ENCODE measurements at places on chromosomes 11 and 22. TPM values are rescaled to one million over a fixed set of nuclear protein-coding genes. Genes with fewer than 3 reads are reported as not detected.

- no peak for DNase-seq
These were observed 226.0 kb upstream of the C11orf87 start for GRCh38 chr11:109196016-109196415.

DNA sequence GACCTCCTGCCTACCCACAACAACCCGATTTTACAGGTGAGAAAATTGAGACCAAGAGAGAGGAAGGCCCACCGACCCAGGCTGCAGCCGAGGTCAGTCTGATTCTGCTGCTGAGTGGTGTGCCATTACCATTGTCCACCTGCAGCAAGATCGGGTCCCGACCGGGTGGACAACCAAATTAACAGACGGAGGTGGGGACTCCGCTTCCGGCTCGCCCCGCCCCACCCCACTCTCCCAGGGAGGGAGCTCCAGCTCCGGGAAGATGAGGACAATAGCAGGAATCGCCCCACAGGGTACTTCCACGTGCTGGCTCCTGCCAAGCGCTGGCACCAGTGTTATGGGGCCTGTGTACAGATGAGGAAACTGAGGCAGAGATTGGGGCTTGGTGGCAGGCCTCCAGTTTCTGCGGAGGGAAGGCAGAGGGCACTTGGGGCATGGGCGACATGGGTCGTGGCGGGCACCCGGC is 425 bp upstream of the KDELR3 start:
- no peak for DNase-seq

- peak; percentile 77 for DNase-seq
These were observed 75.0 kb downstream of the JRKL start for GRCh38 chr11:96464700-96465307.

GRCh38 chr11:105824457-105825013 is 197.5 kb downstream of the MSANTD4 start:
- no peak for DNase-seq

DNA sequence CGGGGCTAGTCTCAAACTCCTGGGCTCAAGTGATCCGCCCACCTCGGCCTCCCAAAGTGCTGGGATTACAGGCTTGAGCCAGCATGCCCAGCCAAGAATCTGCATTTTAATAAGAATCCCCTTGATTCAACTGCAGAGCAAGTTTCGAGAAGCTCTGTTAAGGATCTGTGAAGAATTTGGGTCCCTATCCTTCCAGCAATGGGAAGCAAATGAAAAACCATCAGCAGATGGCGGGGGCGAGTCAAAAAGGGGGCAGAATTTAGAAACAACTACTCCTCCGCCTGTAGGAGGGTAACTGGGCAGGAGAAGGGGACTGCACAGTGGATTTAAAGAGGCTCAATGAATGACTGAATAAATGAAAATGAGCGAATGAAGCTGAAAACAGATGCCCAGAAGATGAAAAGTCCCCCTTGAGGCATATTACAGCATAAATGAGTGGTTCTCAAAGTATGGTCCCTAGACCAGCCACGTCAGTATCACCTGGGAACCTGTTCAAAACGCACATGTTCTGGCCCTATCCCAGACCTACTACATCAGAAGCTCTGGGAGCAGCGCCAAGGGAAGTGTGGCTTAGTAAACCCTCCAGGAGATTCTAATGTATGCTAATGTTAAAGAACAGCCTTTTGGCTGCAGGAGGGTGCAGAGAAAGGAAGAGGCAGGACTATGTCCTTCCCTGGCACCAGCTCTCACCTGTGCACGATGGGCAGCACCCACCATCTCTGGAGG is 15.0 kb downstream of the VWCE start:
- no peak for DNase-seq

DNA sequence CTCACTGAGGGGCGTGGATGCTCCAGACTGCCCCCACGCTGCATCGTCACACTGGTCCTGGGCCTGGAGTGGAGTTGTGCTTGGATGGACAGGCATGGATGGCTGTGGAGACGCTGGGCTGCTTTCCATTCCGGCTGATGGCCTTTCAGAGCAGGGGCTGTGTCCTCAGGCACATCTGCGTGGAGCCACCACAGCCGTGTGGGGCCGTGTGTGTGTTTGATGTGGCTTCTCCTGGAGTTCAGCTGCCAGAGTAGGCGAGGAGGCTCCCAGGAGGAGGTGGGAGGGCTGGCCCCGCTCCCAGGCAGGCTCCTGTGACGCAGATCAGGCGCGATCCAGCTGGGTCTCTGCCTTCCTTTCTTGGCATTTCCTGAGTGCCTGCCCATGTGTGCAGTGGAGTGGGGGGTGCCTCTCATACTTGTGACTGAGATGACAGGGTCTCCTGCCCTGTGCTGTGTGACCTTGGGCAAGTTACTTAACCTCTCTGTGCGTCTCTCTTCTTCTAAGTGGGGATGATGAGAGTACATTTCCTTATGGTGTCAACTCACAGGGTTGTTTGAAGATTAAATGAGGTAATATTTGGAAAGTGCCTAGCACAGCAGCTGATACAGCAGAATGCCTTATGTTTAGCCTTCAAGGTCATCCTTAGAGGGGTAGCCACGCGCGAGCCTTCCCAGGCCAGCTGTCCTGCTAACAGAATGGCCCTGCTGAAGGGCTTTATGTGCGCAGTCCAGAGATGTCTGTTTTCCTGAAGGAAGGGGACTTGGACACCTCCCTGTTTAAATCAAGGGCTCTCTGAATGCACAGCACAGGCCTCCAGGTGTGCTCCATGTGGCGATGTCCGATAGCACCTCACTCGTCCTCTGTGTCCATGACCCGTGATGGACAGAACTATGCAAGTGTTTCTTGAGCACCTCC is 33.5 kb downstream of the GLB1L2 start:
- DNase-seq: no peak

DNA sequence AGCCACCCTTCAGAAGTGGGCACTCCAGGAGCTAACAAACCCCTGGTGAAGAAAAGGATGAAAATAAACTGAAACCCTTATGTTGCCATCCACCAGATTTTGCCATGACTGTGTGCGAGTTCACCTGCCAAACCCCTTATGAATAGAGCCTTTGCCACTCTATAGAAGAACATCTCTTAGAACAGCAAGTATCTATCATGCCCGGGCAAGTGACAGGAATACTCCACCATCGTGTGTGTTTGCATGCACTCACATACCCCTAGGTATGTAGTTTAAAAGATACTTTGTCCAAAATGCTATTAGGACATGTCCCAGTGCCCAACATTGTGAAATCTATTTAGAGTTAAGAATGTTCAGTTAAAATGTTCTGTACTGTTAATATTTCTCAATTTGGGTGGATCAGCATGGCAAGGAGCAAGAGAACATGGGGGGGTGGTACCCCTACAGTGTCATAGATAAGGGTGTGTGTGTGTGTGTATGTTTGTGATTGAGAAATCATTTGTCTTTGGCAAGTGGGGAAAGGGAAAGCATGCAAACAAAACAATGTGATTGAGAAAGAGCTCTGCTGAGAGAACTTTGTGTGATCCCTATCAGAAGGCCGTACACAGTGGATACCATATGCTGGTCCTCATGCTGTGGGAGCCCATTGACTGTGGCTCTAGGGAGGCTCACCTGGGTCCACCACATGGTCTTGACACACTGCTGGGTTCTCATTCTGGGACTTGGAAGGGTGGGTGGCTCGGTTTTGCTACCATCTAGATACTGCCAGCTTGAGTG is 94.9 kb downstream of the ZBTB16 start:
- DNase-seq: no peak

GRCh38 chr11:43937434-43938411 is 4.7 kb upstream of the C11orf96 start:
- DNase-seq: no peak

- DNase-seq: peak; percentile 90
These were observed 1.1 kb downstream of the GAB2 start for GRCh38 chr11:78416285-78417174.

DNA sequence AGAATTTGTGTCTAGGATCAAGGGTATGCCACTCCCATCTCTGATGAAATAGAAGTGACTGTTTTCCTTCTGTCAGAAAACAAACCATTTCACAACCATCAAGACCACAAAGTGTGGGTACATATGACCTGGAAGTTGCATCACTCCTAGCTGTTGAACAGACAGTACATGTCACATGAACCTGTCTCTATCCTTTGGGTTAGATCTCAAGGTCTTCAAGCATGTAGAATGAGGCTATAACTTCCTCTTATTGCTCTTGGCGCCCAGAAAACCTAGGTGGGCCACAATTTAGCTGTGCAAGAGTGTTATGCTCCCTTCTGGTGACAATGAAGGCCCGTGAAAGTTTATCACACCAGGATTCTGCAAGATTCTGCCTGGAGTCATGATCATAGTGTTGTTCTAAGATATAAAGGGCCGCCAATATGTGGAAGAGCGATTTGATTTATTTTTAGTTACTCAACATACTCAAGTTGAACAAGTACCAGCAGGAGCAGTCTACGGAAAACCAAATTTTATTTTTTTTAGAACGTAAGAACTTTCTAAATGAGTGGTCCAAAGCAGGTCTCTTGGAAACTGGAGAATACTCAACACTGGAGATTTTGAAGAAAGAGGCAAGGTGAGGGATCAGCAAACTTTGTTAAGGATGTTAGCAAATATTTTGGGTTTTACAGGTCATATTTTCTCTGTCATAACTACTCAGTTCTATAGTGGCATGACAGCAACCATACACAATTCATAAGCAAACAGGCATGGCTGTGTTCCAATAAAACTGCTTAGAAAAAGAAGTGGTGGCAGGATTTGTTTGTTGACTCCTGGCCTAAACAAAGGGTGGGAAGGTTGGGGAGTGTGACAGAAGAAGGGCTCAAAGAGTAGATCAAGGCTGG is 101.8 kb downstream of the USP35 start:
- no peak for DNase-seq

- no peak for DNase-seq
These were observed 403.4 kb upstream of the B3GAT1 start for GRCh38 chr11:134815404-134815803.

GRCh38 chr11:24163146-24163545 is 333.7 kb upstream of the LUZP2 start:
- no peak for DNase-seq

GRCh38 chr11:124211321-124211720 is 28.2 kb downstream of the OR10D3 start:
- no peak for DNase-seq

DNA sequence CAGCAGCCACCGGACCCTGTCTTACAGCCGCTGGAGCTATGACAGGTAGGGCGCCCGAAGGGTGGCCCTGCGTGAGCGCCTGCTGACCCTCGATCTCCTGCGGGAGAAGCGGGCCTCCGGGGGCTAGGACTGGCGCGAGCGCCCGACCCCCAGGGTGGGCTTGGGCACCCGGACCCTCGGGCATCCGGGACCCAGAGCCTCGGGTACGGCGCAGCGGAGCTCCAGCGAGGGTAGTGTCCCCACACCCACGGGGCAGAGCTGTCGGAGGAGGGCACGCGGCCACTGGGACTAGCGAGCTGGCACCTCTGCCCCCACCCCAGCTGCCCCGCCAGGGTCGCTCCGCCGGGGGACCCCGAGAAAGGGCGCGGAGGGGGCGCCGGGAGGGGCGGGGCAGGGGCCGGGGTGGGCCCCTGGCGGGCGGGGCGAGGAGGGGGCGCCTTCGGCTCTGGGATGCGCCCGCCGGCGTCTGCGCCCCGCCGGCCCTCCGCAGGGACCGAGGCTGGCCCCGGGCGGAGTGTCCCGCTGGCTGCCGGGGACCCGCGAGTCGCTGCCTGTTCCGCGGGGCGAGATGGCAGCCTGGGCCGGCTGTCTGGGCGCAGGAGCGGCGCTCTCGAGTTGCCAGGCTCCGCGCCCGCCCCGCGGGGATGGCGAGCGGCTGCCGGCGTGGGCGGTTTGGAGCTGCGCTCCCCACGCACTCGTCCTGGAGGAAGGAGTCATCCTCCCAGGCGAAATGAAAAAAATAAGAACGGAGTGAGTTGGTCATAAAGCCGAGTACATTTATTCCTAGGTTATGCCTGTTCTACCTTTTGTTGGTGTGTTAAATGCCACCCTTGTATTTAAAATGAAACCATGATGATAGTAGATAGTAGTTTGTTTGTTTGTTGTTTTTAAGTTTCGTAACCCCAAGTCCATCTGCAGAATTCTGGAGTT is 32.4 kb downstream of the EIF3F start:
- peak; percentile 14 for DNase-seq

GRCh38 chr22:49480896-49481658 is 346.6 kb downstream of the BRD1 start:
- no peak for DNase-seq

OR8J3 gene
- total RNA-seq: not detected

MYBPC3 gene
- total RNA-seq: not detected

DCUN1D5 gene
- 31.7 TPM for total RNA-seq

MYO18B gene
- total RNA-seq: not detected

TYR gene
- total RNA-seq: not detected
